ENCODE measurements at places on chromosomes 3 and 15. TPM values are rescaled to one million over a fixed set of nuclear protein-coding genes. Genes with fewer than 3 reads are reported as not detected.

- DNase-seq, result no peak
Measured at GRCh38 chr3:170799009-170799408, 71.0 kb downstream of the RPL22L1 start.

DNA sequence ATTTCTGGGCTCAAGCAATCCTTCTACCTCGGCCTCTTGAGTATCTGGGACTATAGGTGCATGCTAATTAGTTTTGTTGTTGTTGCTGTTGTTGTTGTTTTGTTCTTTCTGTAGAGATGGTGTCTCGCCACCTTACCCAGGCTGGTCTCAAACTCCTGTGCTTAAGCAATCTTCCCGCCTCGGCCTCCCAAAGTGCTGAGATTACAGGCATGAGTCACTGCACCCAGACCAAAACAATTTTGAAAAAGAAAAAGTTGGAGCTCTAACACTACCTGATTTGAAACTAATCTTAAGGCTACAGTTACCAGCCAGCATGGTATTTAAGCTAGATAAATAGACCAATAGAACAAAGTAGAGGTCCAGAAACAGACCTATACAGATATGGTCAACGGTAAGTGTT lies 29.8 kb downstream of the KPNA1 start:
- no peak for DNase-seq

- DNase-seq, result no peak
Measured at GRCh38 chr3:101521211-101521701, 8.2 kb upstream of the SENP7 start.

DNA sequence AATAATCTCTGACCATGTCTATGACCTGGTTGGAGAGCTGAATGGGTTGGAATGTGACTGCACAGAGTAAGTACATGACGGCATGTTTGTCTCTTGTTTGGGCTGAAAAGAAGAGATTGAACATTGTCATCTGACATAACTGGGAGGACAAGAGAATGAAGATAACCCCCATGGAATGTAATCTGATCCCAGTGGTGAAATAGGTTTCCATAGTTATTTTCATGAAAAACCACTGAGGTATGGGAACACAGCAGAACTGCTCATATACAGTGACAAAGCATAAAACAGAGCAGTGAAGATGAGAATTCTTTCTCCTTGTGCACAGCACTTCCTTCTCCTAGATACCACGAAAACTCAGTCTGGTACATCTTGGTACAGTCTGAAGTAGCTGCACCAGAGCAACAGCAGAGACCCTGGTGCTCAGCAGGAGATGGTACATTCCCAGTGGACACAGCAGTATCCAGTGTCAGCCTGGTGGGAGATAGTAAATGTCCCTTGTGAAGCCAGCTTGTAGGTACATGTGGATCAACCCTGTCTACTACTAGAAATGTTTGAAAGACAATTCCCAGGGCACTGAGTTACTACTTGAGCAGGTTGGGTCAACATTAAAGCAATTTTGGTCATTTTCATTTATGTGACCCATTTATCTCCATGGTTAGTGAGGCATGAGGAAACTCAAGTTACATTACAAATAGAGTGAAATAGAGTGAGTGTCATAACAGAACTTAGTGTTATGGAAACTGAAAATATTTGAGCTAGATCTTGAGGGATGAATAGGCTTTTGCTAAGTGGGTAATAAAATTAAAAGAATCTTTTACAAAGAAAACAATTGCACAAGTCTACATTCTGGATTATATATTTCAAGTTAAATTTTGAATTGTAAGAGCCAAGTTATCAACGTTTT lies 178.3 kb downstream of the SUCNR1 start:
- DNase-seq, result peak; percentile 19

- DNase-seq, result peak; percentile 48
Measured at GRCh38 chr3:24963762-24964625, 464.1 kb upstream of the RARB start.

C3orf38 gene
- 15.7 TPM for total RNA-seq

GRCh38 chr15:68316061-68316804 lies 38.7 kb downstream of the FEM1B start:
- DNase-seq, result peak; percentile 20

GRCh38 chr3:116032176-116032575 lies 408.9 kb downstream of the GAP43 start:
- DNase-seq, result no peak

GRCh38 chr3:172186607-172187006 lies 147.2 kb downstream of the FNDC3B start:
- DNase-seq, result no peak

DNA sequence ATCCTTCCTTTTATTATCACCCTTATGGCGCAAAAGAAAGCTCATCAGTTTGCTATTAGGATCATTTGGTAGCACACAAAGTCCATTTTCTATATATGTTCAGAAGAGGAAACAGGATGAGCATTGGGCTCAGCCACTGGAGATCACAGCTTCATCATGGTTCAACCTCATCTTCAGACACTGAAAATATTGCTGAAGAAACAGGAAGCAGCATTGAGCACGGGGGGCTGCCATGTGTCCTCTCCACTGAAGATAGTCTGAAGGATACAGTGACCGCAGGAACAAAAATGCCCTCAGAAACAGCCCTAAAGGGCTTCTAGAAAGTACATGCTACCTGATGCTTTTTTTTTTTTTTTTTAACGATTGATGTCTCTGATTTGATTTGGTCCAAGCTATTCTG lies 835.3 kb upstream of the CFAP20DC start:
- no peak for DNase-seq

MAP2K5 gene
- total RNA-seq, result 4.0 TPM

DNA sequence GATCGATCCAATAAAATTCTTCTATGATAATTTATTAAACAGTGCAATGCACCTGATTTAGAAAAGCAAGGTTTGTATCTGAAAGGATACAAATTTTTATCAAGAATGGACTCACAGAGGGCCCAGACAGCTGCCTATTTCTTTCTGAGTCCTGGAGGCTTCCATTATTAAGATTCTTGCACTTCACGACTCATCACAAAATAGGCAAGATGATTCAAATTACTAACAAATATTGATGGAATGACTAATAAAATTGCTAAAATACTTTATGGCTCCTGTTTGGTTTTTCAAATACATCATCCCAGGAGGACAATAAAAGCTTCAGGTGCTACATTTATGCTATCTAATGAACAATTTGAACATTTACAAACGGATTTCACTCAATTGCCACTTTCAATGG lies 483.0 kb upstream of the AGTR1 start:
- no peak for DNase-seq

DNA sequence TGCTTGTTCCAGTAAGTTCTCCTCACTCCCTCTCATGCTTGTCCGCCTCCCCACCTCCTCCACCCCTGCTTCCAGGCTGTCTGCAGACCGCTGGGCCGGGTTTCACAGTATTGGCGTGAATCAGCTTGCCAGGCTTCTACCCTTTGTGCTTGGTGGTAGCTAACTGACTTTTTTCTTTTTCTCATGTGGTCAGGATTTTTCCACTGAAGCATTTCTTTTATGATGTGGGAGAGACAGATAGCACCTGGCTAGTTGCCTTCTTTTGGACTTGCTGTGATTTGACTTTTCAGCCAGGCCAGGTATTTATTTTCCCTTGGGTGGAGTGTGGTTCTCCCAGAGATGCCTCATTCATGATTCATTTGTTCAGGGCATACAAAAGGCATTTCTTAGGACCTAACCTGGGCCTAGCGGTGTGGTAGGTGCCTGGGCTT lies 60.6 kb downstream of the ST6GAL1 start:
- peak; percentile 94 for DNase-seq

PRR20G gene
- total RNA-seq, result not detected

DNA sequence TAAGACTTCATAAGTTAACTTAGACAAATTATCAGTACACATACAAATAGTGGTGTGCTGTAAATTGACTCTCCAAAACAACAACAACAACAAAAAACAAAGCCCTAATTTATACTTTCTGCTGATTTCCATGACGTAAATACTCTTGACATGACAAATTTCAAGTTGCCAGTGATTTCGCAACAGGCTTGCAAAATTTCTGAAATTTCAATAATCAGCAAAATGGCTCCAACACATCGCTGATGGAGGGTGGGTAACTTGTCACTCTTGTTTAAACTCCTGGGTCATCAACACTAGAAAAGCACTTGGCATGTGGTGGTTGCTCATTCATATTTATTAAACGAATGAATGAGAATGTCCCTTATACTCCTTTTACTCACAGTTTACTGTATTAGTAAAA lies 205.2 kb upstream of the SATB1 start:
- no peak for DNase-seq

NAALADL2 gene
- total RNA-seq, result 1.9 TPM

DNA sequence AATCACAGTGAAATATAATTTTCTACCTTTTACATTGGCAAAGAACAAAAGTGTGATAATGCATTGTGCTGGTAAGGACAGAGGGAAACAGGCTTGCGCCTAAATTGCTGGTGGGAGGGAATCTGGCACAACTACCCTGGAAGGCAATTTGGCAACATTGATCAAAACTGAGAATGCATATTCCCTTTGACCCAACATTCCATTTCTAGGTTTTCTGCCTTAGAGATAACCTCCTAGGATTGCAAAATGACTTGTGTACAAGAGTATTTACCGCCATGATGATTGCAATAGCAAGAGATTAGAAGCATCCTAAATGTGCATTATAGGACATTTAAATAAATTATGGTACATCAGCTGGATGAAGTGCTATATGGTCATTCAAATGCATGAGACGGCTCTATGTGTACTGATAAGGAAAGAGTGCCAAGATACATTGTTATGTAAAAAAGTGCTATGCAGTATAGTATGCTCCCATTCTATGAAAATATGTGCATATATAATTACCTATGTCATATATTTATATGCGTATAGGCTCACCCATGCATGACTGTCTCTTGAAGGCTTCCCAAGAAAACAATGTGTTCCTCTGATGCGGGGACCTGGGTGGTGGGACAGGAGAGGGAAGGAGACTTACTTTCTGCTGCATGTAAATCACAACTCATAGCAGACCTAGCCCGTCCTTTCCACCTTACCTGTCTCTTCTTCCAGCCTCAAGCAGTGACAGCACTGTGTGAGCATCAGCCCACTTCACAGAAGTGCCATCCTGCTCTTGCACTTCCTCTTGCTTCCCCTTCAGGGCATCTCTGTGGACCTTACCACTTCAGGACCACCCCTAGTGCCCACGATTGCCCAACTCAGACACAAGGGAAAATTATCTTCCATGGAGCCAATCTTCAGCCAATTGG lies 249.9 kb upstream of the TLE3 start:
- no peak for DNase-seq

DNA sequence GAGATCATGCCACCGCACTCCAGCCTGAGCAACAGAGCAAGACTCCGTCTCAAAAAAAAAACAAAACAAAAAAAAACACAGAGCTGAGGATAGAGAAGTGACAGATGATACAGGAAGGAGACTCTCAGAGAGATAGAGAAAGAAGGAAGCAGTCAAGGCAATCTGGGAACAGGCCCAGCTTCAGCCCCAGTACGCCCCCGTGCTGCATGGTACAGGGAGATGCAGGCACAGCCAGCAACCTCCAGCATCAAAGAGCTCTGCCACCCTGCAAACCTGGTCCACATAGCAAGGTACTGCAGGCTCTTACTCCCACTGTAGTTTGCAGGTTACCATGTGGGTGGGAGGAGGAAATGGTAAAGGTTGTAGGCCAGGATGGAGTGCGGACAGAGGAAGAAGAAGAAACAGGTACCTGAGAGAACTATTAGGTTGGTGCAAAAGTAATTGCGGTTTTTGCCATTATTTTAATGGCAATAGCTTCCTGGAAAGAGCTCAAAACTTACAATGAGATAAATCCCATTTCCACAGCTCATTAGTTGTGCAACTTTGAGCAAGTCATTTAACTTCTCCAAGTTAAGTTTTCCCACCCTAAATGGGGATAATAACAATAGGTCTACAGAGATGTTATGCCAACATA lies 253.0 kb downstream of the ARRDC4 start:
- no peak for DNase-seq

EPHB3 gene
- 23.1 TPM for total RNA-seq

FMN1 gene
- 2.9 TPM for total RNA-seq

GRCh38 chr3:169699070-169699469 lies 35.6 kb upstream of the MECOM start:
- DNase-seq, result no peak

- DNase-seq, result peak; percentile 29
Measured at GRCh38 chr3:73036694-73037591, 24.5 kb upstream of the EBLN2 start.

DNA sequence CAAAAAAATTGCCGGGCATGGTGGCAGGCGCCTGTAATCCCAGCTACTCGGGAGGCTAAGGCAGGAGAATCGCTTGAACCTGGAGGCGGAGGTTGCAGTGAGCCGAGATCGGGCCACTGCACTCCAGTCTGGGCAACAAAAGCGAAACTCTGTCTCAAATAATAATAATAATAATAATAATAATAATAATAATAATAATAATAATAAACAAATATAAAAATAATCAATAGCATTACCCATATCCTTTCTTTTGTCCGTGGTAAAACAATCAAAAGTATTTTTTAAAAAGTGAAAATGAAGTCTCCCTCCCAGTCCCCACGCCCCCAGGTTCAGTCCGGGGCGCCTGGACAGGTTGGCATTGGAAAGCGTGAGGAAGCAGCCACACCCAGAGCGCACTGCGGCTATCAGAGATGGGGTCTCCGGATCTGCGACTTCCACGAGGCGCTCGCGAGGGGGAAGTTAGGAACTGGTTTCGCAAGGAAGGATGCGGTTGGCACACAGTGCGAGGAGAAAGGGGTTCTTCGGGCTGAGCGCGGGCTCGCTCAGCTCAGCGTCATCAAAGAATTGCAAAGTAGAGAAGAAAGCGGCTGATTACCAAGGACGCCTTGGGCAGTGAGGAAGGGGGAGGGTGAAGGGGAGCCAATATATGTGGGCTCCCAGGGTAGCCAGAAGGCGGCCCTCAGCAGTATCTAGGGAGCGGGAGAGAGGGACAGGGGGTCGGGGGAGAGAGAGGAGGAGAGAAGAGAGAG lies 69.5 kb upstream of the EPHB3 start:
- DNase-seq, result no peak

ZNF502 gene
- not detected for total RNA-seq

IL1RAP gene
- total RNA-seq, result 13.4 TPM

DUOX2 gene
- total RNA-seq, result not detected

DNA sequence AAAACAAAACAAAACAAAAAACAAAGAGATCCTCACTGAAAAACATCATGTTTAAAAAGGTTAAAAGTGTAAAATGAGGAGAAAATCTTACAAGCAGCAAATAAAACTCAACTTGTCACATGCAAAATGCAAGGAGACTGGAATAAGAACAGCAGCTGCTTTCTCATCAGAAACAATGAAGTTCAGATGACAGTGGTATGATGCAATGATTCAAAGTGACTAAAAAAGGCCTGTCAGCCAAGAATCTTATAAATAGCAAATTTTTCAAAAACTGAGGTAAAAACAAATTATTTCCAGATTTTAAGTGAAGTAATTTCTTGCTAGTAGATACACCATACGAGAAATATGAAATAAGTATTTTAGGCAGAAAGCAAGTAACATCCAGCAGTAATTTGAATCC lies 68.6 kb upstream of the EPHA3 start:
- no peak for DNase-seq

DNA sequence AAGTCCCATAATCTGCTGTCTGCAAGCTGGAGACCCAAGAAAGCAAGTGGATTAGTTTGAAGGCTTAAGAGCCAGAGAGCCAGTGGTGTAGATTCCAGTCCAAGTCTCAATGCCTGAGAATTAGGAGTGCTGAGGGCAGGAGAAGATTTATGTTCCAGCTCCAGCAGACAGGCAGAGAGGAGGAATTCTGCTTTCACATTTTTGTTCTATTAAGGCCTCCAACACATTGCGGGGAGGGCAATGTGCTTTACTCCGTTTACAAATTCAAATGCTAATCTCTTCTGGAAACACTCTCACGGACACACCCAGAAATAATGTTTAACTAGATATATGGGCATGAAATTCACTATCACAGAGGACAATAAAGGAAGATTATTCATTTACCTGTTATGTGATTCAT lies 54.0 kb downstream of the DPH6 start:
- no peak for DNase-seq

AVEN gene
- 10.5 TPM for total RNA-seq

Measured in PC-3 (cell line).